Dermis blood vessel endothelial cell (primary cell): ENCODE measurements at places on chromosomes 1 and 21. TPM values are rescaled to one million over a fixed set of nuclear protein-coding genes. Genes with fewer than 3 reads are reported as not detected.

Gene CR1L
- total RNA-seq = 0.14 TPM in 1 of 2 replicates, not detected in the other

GRCh38 chr21:35256468-35256988, 207.4 kb upstream of the RUNX1 start:
- DNase-seq = peak; percentile 93

- DNase-seq = no peak
Observed at GRCh38 chr1:5796028-5796427, 196.2 kb downstream of the NPHP4 start.

DNA sequence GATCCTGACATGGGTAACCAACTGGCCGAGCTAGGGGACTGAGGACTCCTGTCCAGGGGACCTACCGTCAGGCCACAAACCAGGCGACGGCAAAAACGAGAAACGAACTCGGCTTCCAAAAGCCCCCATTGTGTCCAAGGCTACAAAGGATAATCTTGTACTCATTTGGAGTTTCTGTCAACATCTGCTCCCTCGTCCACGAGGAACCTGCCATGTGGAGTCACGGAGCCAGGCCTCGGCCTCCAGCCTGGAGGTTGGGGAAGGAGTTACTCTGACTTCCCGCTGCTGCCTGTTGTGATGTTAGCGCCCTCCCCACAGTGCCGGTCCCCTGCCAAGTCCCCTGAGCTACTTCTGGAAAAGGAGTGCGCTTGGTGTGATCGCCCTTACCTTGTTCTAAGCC, 7.3 kb downstream of the KRTAP10-1 start:
- DNase-seq = no peak

- peak; percentile 74 for DNase-seq
Observed at GRCh38 chr1:31617916-31618746, 642 bp downstream of the HCRTR1 start.

GRCh38 chr21:28263974-28264373, 728.7 kb downstream of the LTN1 start:
- DNase-seq = no peak

- DNase-seq = peak; percentile 54
Observed at GRCh38 chr1:77282187-77282865, 507 bp downstream of the AK5 start.

DNA sequence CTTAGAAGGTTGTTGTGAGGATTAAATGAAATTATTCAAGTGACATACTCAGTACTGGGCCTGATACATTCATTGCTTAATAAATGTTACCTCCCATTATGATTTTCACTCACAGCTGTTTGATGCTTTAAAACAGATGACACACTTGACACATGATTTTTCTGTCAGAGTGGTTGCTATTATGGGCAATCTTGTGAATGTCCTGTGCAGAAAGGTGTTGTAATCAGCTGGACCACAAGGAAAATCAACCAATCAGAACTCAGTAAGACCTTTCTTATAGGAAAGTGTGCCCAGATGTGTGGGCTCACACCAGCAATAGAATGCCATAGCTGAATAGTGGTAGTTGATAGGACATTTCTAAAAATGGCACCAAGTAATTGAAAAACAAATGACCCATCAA, 23.5 kb downstream of the GJA5 start:
- DNase-seq = no peak

DNA sequence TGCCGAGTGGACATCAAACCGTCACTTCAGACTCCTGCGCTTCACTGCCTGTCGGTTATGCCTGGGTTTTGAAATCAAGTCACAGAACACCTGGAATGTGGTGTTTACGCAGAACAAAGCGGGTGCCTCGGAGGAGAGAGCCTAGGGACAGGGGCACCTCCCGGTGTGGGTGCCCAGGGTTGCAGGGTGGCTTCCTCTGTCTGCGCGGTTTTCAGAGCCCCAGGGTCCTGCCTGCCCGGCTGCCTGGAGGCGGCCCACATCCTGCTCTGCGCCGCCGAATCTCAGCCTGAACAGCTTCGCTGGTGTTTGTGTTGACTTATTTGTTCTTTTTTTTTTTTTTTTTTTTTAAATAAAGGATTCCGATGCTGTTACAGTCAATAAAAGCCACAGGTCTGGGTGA, 113.5 kb upstream of the COL6A1 start:
- no peak for DNase-seq
